ENCODE measurements at places on chromosomes 7 and 10. TPM values are rescaled to one million over a fixed set of nuclear protein-coding genes. Genes with fewer than 3 reads are reported as not detected.

Gene PHKG1
- total RNA-seq, result not detected

- no peak for DNase-seq
These were observed 10.0 kb upstream of the GPR141 start for GRCh38 chr7:37673523-37673922.

GRCh38 chr10:11320809-11321520 is 290.5 kb downstream of the USP6NL start:
- DNase-seq, result no peak

Gene CELF2
- total RNA-seq, result 31.6 TPM

- no peak for DNase-seq
These were observed 467.2 kb downstream of the TCERG1L start for GRCh38 chr10:130844310-130844709.

GRCh38 chr10:71538608-71539260 is 142.0 kb downstream of the CDH23 start:
- no peak for DNase-seq

- no peak for DNase-seq
These were observed 54.0 kb downstream of the DOCK4 start for GRCh38 chr7:112152186-112152585.

Gene SLC13A1
- total RNA-seq, result not detected

- DNase-seq, result no peak
These were observed 26.5 kb downstream of the KLF6 start for GRCh38 chr10:3758491-3758970.

GRCh38 chr10:101986624-101986971 is 69.4 kb downstream of the ARMH3 start:
- no peak for DNase-seq

DNA sequence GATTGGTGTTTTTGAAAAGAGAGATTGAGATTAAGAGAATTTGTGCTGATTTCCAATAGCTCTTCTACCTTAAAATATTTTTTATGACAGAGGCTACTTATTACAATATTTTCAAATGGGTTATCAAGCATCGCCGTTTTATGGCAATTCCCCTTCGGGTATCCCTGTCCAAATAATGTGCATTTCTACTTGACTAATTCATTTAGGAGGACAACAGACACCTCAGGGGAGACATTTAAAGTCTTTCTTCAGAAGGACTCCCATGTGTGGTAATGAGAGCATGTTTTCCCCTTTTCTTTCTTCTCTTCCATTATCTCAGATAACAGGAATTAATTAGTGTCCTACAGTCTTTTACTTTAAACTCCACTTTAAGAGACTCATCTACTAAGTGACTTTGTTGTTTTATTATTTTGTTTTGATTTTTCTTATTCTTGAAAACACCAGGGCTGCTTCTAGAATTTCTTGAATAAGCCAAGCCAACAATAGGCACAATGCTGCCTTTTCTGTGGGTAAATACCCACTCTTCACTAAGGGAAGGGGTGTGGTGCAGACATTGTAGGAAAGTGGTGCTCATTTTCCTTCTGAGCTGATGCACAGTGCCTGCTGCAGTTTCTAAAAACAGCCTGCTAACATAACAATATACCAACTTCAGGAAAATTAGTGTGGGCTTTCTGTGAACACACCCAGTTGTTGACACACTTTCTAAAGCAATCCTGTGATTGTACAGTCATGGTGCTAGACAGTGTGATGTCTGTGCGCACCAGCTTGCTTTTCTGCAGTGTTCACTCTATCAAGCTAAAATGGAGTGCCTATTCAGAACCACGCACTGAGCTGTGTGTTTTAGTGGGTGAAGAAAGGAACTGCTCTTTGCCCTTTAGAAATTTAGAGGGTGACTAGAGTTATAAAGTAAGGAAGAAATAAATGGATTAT is 597.7 kb downstream of the NRG3 start:
- peak; percentile 33 for DNase-seq

Gene GDF2
- total RNA-seq, result 0.19 TPM

DNA sequence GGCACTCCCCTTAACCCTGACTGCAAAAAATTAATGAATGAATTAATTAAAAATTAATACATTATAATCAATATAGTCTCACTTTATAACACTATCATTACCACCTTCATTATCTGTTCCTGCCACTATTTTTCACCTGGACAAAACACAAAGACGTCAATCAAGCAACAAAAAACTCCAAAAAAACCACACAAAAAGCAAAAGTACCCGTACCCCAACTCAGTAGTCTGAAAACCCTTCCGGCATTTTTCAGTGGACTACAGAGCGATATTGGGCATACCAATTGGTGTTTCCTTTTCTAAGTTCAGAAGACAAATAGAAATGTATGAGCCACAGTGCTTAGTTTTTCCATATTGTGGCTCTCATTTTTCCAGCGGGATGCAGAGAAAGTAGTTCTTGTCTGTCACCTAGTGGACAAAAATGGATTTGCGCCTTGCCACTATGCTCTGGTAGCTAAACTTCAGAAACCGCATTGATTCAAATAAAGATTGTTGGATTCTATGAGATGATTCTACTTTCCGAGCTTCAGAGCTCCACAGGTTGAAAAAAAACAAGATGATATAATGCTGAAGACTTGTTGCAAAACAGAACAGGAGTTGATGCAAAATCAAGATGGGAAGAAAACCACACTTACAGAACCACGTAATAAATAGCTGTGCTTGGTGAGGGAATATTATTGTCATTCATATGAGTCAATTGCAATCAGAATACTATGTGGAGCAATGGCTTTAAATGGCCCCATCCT is 50.6 kb upstream of the ITGB1 start:
- DNase-seq, result peak; percentile 82

DNA sequence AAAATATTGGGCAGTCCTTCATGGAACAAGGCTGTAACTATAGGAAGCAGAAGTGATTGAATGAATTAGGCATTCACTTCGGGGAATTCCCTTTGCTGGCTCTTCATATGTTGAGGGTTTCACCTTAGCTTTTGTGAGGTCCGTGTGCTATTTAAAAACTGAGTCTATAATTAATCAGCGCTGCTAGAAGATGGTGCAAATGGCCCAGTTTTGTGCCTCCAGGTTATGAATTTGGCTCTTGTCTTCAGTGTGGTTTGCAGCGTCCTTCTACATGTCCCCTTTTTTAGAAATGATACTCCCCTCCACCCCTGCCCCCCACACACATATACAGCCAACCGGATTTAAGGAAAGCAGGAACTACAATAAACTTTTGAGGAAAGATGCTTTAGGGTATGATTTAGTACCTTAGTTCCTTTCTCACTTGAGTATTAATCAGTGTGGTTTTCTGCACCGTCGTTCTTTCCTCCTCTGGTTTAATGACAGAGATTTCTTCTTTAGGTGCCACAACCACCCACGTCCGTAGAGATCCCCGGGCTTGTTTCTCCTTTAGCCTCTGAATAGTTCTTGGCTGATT is 110.6 kb upstream of the SAMD8 start:
- DNase-seq, result no peak

DNA sequence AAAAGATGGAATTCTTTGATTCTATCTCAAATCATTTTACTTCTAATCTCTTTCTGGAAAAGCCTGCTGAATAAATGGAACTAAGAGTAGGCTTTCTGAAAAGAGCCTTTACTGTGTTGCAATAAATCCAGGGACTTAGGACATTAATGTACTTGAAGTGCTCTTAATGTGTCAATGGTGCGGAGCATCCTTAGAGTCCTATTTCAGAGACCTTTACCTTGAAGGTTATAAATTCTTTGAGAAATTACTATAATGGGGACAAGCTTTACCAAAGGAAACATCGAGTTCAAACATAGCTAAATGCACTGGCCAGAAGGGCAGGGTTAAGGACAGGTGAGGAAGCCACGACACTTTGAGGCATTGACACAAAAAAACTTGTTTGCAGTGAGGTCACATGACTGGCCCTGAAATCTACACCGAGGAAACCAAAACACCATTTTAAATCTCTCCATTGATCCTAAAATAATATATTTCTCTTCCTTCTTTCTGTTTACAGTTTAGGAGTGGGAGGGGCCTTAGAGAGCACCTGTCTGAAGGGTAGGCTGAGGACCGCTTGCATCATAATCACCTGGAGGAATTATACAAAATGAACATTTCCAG is 48.1 kb upstream of the EXOC6 start:
- no peak for DNase-seq

DNA sequence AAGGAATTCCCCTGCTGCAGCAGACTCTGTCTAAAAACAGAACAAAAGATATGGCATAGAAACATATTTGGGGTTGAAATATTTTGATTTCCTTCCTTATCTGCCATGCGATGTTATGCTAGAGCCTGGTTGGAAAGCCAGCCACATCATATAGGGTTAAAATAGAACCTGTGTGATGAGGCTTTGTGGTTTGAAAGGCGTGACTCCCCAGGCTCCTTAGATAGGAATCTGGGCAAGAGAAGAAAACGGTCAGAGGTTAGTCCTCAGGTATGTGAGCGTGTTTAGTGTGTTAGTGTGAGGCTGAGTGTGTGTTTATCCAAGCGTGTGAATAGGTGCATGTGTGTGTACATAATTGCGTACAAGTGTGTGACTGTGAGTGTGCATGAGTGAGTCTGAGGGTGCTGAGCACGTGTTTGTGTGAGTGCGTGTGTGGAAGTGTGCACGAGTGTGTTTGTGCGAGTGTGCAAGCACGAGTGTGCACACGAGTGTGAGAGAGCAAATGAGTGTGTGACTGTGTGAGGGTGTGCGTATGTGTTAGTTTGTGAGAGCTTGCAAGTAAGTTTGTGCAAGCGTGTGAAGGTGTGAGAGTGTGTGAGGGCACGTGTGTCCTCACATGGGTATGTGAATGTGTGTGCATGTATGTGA is 79.9 kb downstream of the COL26A1 start:
- DNase-seq, result no peak

- no peak for DNase-seq
These were observed 57.6 kb downstream of the MEOX2 start for GRCh38 chr7:15628876-15629275.

Gene RBP3
- not detected for total RNA-seq

GRCh38 chr10:69172241-69172982 is 7.6 kb upstream of the SUPV3L1 start:
- no peak for DNase-seq

GRCh38 chr7:7108931-7109330 is 73.4 kb upstream of the C1GALT1 start:
- DNase-seq, result no peak

- DNase-seq, result no peak
These were observed 202.7 kb downstream of the HDAC9 start for GRCh38 chr7:18698258-18698734.

DNA sequence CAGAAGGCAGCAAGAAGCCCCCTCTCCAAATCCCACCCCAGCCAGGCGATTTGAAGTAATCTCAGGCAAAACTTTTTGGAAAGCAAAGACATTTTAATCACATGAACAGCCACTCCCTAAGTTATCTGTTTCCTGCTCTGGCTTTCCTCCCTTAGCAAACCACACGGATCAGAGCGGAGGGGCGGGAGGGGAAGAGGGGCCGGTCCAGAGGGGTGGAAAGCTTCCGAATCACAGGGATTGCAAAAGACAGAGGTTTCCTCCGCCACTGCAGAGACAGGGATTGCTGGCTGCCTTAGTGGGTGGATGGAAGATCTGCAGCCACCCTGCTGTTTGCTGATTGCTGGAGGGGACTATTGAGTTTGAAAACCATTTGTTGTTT is 41.2 kb downstream of the ZCCHC24 start:
- peak; percentile 45 for DNase-seq

- DNase-seq, result no peak
These were observed 3.0 kb downstream of the COL1A2 start for GRCh38 chr7:94397722-94398121.

Gene CPN1
- not detected for total RNA-seq

DNA sequence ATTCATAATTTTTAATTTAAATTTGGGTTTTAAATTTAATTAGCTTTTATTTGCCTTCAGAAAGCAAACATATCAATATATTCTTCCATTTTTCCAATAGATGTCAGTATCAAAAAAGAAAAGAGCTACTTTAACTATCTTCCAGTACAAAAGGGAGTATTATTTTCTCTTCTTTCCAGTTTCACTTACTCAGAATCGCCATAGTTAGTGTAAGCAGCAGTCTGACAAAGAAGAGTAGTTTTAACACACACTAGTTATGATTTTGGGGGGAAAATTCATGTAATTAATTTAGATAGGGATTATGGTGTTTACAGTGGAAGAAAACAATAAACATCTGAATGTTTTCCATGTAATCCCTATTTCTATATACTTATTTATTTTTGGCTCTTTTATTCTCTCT is 272.6 kb upstream of the DGKB start:
- DNase-seq, result no peak

Gene PROSER2
- 2.0 TPM for total RNA-seq

- DNase-seq, result peak; percentile 71
These were observed 284.5 kb downstream of the PTPRN2 start for GRCh38 chr7:158303121-158303520.

DNA sequence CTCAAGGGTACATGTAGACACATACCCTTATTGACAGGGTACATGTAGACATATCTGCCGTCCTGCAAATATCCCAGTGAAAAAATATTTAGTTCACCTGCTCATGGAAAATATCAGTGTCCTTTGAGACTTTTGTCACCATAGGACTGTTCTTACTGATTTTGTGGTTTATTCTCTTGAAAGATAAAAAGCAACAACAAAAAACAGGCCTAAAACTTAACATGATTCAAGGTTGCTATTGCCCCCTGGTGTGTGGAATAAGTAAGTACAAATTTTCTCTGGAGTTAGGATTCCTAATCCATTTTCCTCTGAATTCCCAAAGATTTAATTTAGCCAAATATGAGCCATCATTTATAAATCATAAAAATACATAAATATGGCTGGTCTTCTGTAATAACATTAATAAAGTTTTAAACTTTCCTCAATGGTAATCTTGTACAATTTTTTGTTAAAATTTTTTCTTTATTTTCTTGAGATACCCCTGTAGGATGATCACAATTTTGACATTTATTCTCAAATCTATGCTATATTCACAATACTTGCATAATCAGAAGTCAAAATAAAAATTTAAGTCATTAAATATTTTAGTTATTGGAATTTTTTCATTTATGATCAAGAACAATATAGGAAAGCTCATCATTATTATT is 741.4 kb upstream of the POT1 start:
- peak; percentile 50 for DNase-seq

GRCh38 chr7:17523813-17524739 is 225.6 kb downstream of the AHR start:
- DNase-seq, result no peak

Gene FAM13C
- 3.1 TPM for total RNA-seq

Gene FZD8
- total RNA-seq, result 5.0 TPM

- peak; percentile 75 for DNase-seq
These were observed 640 bp downstream of the ANKMY2 start for GRCh38 chr7:16644636-16645592.

Gene CLRN3
- 0.12 TPM for total RNA-seq

DNA sequence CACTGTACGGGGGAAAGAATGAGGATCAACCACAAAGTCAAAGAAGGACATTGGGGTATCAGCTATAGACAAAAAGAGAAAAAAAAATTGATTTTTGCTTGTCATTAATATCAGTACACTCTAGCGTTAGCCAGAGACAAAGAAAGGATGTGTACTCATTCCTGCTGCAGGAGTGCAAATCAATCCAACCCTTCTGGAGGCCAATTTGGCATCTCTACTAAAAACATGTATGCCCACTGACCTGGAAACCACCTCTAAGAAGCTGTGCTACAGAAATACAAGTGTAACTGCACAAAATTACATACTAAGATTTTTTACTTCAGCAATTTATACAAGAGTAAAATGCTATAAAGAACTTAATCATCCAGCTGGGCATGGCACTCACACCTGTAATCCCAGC is 13.6 kb downstream of the NSMCE4A start:
- DNase-seq, result no peak

Gene GPER1
- 1.2 TPM for total RNA-seq

- DNase-seq, result peak; percentile 80
These were observed 871 bp downstream of the ST7 start for GRCh38 chr7:116953906-116954838.

- no peak for DNase-seq
These were observed 1.3 kb downstream of the HOXA7 start for GRCh38 chr7:27154901-27155815.

- peak; percentile 65 for DNase-seq
These were observed 817.5 kb downstream of the NXPH1 start for GRCh38 chr7:9250876-9251275.

Gene SPDYE8
- not detected for total RNA-seq
